NCI-H2081 treated with DMSO at 0.1 percent for 48 hours (cell line): ENCODE measurements at places on chromosomes 3 and 15.

- no peak for DNase-seq
Measured at GRCh38 chr3:102481050-102481449, 46.2 kb downstream of the ZPLD1 start.

GRCh38 chr15:33671456-33671855, 296.8 kb upstream of the CHRM5 start:
- DNase-seq: no peak

DNA sequence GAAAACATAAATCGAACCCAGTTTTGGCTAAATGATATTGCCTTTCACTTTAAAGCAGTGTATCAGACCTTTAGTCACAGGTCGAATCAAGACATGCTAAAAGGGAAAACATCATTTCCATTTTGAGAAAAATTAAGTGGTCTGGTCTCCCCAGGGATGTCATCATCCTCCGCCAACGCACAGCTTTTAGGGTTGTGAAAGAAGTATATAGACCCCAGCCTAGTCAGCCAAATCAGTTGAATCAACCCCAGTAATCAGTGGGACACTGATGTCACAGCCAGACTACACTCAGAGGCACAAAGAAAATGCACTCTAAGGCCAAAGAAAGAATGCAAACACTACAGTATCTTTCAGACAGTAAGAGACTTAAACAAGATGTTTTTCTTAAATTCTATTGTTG, 187.4 kb downstream of the ZIC4 start:
- DNase-seq: no peak

- no peak for DNase-seq
Measured at GRCh38 chr3:156674911-156675829, 780 bp downstream of the TIPARP start.

DNA sequence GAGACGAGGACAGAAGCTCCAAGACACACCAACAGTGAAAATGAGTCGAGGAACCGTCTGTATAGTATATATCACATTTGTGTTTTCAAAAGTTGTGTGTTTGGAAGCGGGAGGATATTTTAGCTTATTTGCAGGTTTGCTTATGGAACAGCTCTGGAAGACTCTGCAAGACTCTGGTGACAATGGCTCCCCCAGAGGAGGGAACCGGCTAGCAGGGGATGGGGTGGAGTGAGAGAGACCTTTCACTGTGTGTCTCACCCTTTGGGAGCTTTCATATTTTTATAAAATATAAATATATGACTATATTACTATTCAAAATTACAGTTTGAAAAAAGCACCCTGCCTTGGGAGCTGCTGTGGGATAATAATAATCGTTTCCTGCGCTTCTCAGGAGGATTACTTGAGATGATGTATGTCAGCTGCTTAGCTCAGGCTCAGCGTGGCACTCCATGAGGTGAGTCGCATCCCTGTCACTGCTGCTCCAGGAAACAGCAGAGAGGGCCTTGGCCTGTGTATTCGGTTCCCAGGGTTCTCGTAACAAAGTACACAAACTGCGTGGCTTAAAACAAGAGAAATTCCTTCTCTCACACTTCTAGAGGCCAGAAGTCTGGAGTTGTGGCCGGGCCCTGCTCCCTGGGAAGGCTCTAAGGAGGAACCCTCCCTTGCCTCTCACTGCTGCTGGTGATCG, 183.9 kb downstream of the FAM43A start:
- no peak for DNase-seq

- no peak for DNase-seq
Measured at GRCh38 chr3:63976161-63976871, 47.0 kb downstream of the PSMD6 start.

DNA sequence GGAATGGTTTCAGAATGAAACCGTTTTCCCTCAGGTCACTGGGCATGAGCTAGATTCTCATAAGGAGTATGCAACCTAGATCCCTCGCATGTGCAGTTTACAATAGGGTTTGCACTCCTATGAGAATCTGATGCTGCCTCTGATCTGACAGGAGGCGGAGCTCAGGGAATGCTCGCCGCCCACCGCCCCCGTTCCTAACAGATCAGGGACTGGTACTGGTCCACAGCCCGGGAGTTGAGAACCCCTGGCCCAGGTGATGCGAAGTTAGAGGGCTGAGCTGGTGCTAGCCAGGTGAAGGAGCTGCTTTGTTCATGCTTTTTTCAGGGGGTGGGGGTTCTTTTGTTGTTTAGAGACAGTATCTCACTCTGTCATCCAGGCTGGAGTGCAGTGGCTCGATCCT, 15.5 kb upstream of the PLXNA1 start:
- no peak for DNase-seq

DNA sequence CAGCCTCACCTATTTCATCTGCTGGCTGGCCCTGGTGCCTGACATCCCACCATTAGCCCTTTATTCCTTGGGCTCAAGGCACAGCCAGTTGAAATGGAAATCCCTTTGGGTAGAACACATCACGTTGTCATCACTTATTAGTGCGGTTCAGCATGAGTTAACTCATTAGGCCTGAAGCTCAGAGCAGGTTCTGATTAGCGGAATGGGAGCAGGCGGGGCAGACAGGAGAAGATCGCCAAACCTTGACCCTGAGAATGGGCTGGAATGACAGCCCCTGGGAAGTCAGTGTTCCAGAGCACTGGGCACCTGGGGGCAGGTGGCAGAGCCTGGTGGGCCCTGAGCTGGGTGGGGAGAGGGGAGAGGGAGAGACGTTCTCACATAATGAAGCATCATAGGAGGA, 5.8 kb downstream of the ITGA11 start:
- DNase-seq: no peak

GRCh38 chr3:168116279-168116678, 20.6 kb upstream of the GOLIM4 start:
- DNase-seq: no peak

GRCh38 chr3:43768381-43768973, 77.7 kb downstream of the ABHD5 start:
- DNase-seq: no peak

DNA sequence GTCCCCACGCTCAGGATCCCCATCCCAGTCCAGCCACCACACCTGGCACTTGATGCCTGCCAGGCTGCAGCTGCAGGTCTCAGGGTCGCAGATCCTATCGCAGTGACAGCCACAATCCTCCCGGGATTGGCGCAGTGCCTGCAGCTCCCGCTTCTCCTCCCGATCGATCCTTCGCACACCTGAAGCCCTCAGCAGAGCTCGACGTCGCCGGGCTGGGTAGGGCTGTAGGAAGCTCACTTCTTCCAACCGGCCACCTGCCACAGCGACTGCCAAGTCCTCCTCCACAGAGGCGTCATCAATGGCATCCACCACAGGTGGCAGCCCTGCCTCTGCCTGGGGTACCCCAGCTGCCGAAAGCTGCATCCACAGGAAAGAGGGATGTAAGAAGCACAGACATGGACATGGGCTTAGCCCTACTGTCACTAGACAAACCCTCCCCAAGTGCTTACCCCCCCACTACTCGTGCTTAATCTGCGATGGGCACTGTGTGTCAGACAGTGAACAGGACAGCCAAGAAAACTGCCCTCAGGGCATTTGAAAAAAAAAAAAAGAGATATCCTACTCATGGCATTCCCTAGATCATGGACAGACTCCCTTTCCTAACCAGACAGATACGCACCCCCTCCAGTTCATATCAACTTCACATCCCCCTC, 9.2 kb downstream of the CSRNP1 start:
- peak; percentile 48 for DNase-seq

GRCh38 chr3:31981206-31982181, at the start of the genes OSBPL10 and ZNF860:
OSBPL10 (minus strand) TSS chr3:31981262; CDS start chr3:31981179, 83 bp downstream.
ZNF860 (plus strand) TSS chr3:31981750; CDS start chr3:31989080, 7,330 bp downstream.
- no peak for DNase-seq

DNA sequence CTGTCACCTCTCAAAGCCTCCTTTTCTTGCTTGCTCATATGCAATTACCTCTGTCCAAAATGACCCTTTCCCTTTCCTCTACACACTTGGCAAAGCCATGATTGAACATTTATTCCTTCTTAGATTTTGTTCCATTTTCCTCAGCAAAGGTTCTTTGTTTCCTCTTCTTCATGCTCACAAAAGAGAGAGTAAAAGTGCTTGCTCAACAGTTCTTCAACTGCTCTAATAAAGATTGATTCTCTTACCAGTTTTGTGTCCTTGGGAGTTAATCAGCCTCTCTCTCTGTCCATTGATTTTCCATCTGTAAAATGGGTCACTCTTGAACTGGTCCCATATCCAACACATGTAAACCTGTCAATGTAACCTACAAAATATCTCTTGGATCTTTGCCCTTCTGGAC, 186.4 kb downstream of the WNT5A start:
- no peak for DNase-seq

DNA sequence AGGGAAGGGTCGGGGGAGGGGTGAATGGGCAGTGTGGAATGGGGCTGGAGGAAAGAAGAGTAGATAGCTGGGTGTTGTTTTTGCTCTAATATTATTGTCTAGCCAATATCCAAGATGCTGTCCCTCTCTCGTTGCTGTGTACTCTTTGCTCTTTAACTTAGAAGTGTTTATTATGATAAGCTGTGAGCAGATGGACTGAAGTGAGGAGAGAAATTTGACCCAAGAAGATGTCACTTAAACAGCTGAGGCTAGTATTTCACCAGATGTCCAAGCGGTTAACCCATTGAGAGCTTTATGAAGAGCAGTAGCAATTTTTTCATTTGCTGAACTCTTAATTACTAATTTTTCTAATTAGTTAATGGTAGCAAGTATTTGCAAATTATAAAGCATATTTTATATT, 212.2 kb upstream of the TP63 start:
- no peak for DNase-seq

DNA sequence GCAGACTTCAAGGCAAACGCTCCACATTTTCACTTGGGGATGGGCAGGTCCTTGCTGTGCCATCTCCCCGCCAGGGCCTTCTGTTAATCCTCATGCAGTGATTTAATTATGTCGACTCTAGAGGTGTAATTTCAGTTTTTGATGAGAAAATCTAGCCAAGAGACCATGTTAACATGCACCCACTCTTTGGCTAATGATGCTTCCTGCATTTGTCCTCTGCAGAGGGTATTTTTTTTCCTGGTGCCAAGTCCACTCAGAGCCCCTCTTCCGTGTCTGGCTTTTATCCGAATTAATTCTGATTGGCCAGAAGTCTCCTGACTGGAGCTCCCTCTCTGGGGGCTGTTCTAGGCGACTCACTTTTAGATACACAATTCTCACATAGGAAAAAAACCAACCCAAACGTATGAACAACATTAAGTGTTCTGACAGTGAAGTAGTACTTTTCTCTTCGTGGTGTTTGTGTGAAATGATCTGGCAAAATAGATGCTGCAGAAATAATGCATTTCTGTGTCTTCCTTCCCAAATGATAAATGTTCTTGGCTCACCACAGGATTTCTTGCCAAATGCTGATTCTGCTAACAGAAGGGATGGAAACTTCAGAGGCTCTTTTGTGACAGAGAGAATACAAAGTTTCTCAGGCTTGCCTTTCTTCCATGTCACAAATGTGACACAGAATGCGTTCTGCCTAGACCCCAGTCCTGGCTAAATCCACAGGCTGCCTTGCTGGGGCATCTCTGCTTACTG, 190.0 kb downstream of the CACNA2D3 start:
- DNase-seq: no peak

- no peak for DNase-seq
Measured at GRCh38 chr3:16512435-16513140, 911 bp downstream of the RFTN1 start.

DNA sequence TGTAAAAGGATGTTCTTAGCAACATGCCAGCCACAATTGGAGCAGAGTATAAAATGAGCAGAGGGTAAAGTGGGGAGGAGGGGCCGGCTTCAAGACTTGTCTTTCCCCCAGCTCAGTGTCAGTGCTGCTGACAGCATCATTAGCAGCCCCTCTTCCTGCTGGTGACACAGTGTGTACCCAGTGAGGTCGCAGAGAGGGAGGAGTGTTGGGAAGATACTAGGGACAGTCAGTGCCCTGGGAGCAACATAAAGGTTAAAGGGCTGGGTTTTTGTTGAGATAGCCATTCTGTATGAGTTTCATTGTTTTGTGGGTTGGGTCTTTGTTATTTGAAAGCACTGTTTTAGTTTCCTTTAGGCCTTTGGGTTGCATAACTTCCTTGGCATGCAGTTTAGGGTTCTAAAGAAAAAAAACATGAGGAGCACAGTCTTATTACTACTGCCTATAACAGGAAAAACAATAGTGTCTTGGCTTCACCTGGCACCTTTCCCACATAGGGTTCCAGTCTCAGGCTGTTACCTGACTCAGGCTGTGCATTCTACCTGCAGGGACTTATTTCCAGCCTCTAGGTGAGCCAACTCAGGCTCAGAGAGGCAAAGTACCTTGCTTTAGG, 94.1 kb upstream of the SKOR1 start:
- no peak for DNase-seq

DNA sequence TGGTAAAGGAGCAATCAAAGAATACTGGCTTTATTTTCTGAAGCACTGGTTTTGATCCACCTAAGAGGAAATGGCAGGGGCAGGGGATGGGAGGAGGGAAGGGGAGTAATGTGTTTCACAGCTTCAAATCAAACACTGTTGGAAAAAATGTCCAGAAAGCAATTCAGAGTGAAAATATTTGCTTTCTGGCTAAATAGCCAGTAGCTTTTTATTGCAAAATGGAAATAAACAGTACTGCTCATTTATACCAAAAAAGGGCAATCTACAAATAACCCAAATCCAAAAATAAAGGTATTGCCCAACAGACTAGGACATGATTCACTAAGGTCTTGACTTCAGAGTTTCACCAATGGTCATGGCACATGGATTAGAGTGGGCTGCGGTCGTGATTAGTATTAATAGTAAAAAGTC, 279.3 kb upstream of the THBS1 start:
- DNase-seq: no peak

- no peak for DNase-seq
Measured at GRCh38 chr15:44790215-44790614, 53.9 kb downstream of the TRIM69 start.

DNA sequence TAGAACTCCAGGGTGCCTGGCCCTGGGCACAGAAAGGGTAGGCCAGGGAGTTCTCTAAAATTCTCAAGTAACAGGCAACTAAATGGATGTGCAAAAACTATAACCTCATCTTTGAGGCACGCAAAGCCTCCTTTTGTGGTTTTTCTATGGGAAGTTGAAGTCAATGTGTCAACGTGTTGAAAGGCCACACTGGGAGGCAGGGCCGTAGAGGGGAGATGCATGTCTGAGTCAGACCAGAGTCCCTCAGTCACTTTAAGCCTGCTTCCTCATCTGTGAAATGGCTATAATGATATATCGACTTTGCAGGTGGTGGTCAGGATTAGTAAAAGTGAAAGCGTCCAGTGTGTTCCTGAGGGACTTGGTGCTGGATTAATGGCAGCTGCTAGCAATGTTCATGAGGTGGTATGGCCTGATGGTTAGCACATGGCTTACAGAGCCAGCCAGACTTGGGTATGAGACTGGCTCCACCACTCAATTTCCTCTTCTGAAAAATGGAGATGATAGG, 17.0 kb downstream of the TGM5 start:
- DNase-seq: no peak

DNA sequence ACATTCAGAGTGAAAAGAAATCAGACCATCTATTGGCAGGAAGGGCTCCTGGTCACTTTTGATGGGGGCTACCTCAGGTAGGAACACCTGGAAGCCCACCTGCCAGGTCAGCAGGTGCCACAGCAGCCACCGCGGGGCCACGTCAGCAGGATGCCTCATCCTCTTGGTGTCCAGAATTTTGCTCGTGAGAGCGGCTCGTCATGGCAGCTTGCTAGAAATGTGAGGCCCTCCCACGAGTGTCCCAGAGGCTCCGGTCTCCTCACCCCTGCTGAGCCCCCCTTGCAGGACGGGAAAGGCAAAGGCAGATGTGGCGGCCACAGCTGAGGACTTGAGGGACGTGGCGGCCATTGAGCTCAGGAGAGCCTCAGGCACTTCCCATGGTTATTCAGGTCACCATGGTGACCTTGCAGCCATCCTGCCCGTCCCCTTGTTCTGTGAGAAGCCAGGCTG, 129.4 kb downstream of the LRRK1 start:
- no peak for DNase-seq
